ENCODE measurements at places on chromosomes 12 and 14.

DNA sequence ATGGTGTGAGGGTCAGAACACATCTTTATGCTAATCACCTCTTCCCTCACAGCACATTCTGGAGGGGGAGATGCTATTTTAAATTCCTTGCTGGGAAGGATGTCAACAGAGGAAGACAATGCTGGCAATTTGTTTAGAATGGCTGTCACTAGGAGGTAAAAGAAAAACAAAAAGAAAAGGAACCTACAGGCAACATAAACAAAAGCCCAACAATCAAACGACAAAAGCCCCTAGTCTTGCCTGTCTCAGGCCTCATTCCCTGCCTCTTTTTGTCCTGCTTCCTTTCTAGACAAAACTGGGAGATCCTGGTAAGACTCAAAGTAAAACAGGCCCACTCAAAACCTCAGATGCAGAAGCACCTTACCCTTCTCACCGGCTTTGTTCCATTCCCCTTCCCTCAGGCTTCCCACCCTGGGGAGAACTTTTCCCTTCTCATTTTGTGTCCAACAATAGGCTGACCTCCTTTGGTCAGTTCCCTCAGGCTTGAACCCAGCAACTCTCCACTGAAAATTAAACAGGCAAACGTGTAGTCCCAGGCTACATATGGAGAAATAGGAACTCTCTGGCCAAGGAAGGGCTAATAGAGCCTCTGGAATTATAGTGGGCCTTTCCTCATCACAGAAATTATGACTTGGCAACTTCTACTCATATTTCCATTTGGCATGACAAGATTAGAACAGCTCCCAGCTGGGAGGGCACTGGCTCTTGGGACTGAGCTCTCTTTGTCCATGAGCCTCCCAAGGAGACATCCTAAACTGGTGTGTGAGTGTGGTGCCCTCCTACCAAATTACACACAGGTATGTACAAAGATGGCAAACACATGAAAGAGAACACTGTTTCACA is 193.0 kb downstream of the MON2 start:
- DNase-seq: no peak

DNA sequence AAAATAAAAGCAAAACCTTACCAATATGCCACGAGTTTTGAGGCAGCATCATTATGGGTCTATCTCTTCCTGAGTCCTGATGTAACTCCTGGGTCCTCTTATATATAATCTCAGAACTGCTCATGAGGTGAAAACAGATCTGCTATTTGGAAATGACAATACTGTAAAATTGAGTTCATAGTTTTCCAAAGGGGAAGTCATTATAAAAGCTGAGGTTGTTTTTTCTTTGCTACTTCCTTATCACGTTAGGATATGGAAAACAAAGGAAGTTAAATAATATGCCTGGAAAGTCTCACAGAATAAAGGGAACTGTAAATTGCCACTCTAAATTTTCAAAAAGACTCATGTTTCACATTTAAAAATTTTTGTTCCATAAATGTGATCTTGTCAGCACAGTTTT is at the start of gene CD163L1:
Gene CD163L1 (minus strand): TSS at position 78 of the 400 bp plus-strand sequence. CDS start 26 bp downstream, at position 52.
- DNase-seq: no peak

- DNase-seq: no peak
Measured at GRCh38 chr12:31263661-31264060, 62.3 kb downstream of the SINHCAF start.

DNA sequence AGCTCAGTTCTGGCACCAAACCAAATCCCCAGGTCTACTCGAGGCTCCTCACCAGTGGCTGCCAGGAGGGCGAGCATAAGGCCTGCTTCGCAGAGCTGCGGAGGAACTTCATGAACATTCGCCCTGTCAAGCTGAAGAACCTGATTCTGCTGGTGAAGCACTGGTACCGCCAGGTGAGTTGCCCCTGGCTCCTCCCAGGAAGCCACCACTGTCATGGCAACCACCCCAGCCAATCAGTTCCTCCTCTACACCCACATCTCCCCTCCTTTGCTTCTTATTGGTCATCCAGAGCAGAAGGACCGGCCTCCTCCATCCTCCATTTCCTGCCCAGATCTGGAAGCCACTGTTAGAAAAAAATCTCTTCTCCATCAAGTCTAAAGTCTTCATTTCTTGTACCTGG is 17.2 kb upstream of the OAS2 start:
- DNase-seq: no peak
